Left ventricle myocardium inferior (tissue), 1 donor: ENCODE measurements at places on chromosomes 3 and 15. TPM values are rescaled to one million over a fixed set of nuclear protein-coding genes. Genes with fewer than 3 reads are reported as not detected.

Gene CD200
- total RNA-seq: 1.1 TPM

Gene GABRR3
- total RNA-seq: not detected

Gene P2RY14
- 2.9 TPM for total RNA-seq

Gene PIERCE2
- total RNA-seq: 8.7 TPM

Gene RPP25
- total RNA-seq: 2.4 TPM

Gene CAPN3
- 6.0 TPM for total RNA-seq

Gene FANCD2OS
- total RNA-seq: not detected

Gene ATP10A
- total RNA-seq: 0.58 TPM

Gene TBC1D5
- total RNA-seq: 26.9 TPM

Gene CPEB1
- total RNA-seq: 1.6 TPM

Gene SNURF
- total RNA-seq: 94.6 TPM

Gene MUC20
- 4.7 TPM for total RNA-seq

Gene HTR3E
- total RNA-seq: not detected

Gene DPPA2
- not detected for total RNA-seq

Gene GOLGA8S
- total RNA-seq: 0.33 TPM

Gene ADIPOQ
- total RNA-seq: 0.69 TPM

Gene ZIC4
- total RNA-seq: not detected

Gene TMEM212
- not detected for total RNA-seq

Gene ZXDC
- total RNA-seq: 15.6 TPM

Gene ADAMTSL3
- 11.9 TPM for total RNA-seq

Gene VGLL3
- total RNA-seq: 4.0 TPM

Gene ENTPD3
- 0.11 TPM for total RNA-seq

Gene ALDH1L1
- total RNA-seq: 24.3 TPM

Gene STRIT1
- total RNA-seq: 11.7 TPM

Gene DNAJC19
- total RNA-seq: 119 TPM

Gene FNDC3B
- total RNA-seq: 75.7 TPM

Gene MAN2A2
- 95.4 TPM for total RNA-seq

Gene CRABP1
- total RNA-seq: not detected

Gene KNSTRN
- total RNA-seq: 9.0 TPM

Gene C2CD4A
- total RNA-seq: not detected

Gene BMF
- 3.1 TPM for total RNA-seq

Gene ATR
- 9.1 TPM for total RNA-seq

Gene CMTM6
- total RNA-seq: 10.9 TPM

Gene MESP2
- total RNA-seq: 0.27 TPM

Gene DOCK3
- total RNA-seq: 3.9 TPM

Gene LSAMP
- 1.2 TPM for total RNA-seq

Gene SPRED1
- 8.7 TPM for total RNA-seq

Gene GOLGA8T
- 0.47 TPM for total RNA-seq

Gene TMEM158
- total RNA-seq: 0.60 TPM

Gene WDR76
- total RNA-seq: 1.8 TPM

Gene FES
- 11.9 TPM for total RNA-seq

Gene CLDN18
- total RNA-seq: not detected

Gene CCR2
- total RNA-seq: 0.63 TPM

Gene DUT
- 78.5 TPM for total RNA-seq

Gene FMN1
- total RNA-seq: 4.5 TPM

Gene AMOTL2
- total RNA-seq: 44.4 TPM

Gene FAM81A
- total RNA-seq: 2.9 TPM

Gene GP5
- total RNA-seq: not detected

Gene MYLK
- total RNA-seq: 11.1 TPM

Gene C3orf20
- not detected for total RNA-seq

Gene PXYLP1
- total RNA-seq: 25.6 TPM

Gene EIF2B5
- 32.1 TPM for total RNA-seq

Gene SLC24A5
- not detected for total RNA-seq

Gene ANKRD63
- not detected for total RNA-seq
